Amniotic epithelial cell (primary cell): ENCODE measurements at places on chromosomes 7 and 10.

- DNase-seq = peak; percentile 97
These were observed 18.6 kb upstream of the VDAC2 start for GRCh38 chr10:75191821-75192568.

GRCh38 chr10:70537398-70538194, 59.0 kb downstream of the PALD1 start:
- DNase-seq = no peak

- no peak for DNase-seq
These were observed 12.3 kb downstream of the BTAF1 start for GRCh38 chr10:91935886-91936285.

- no peak for DNase-seq
These were observed 78.5 kb upstream of the PDCD4 start for GRCh38 chr10:110793128-110793812.

GRCh38 chr7:7596176-7596575, 29.5 kb downstream of the MIOS start:
- no peak for DNase-seq

GRCh38 chr10:28677888-28678686, 766 bp downstream of the BAMBI start:
- peak; percentile 31 for DNase-seq
